ENCODE measurements at places on chromosomes 4 and X.

GRCh38 chr4:42149004-42149403 lies 3.5 kb downstream of the BEND4 start:
- DNase-seq: no peak

- DNase-seq: no peak
These were observed 102.6 kb downstream of the PRDM5 start for GRCh38 chr4:120819805-120820437.

- DNase-seq: no peak
These were observed 186.5 kb downstream of the AR start for GRCh38 chrX:67730296-67730695.

GRCh38 chr4:122712782-122713181 lies 19.7 kb upstream of the BBS12 start:
- no peak for DNase-seq

GRCh38 chr4:182729516-182729915 lies 187.7 kb downstream of the DCTD start:
- no peak for DNase-seq

DNA sequence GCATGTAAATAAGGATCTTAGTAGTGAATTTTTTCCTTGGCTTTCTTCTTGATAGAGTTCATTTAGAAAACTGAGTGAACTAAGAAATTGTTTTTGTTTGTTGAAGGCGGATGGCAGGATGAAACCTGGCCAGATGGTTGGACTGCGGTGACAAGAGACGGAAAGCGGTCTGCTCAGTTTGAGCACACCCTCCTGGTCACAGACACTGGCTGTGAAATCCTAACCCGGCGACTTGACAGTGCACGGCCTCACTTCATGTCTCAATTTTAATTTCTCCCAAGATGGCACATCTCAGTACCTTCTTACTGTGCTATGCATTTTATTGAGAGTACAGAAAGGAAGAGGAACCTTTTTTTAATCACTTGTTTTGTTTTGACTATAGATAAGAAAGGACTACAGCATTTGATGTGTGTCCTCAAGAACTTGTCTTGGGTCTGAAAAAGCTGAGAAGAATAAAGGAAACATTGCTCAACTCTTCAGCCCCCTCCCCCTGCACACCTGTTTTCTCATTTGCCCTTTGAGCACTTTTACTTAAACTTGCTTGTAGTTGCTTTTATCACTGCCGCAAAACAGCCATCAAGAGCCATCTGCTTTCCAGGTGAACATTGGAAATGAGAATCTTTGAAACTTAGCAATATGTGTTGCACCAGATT lies 27.4 kb downstream of the ADH5 start:
- DNase-seq: no peak

- no peak for DNase-seq
These were observed 19.9 kb downstream of the SH3BP2 start for GRCh38 chr4:2812612-2813354.

Measured in CD4-positive, alpha-beta T cell treated with Interleukin-12 subunit alpha and Interleukin-12 subunit beta, for 1 hour (primary cell).